Stimulated activated effector memory CD8-positive, alpha-beta T cell treated with anti-CD3 and anti-CD28 coated beads, Interleukin-12 subunit alpha, Interleukin-12 subunit beta, amount 100 ng/mL, for 72 hours (primary cell): ENCODE measurements at places on chromosomes 5 and 9.

DNA sequence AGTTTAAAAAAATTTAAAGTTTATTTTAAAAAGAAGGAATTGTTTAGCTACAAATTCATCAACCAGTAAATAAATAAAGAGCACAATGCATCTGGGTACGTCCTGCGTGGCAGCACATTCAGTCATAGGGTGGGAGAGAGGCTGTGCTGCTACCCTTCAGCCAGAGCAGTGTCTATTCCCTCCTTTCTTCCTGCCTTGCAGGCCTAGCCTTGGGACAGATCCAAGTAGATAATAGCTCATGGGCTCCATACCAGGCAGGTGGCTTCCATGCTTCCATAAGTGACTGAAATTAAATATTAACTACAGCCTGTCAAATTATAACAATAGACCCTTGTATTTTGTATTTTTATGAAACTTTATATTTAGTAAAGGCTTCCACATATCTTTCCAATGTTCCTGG, 408.3 kb upstream of the RGMB start:
- no peak for DNase-seq

DNA sequence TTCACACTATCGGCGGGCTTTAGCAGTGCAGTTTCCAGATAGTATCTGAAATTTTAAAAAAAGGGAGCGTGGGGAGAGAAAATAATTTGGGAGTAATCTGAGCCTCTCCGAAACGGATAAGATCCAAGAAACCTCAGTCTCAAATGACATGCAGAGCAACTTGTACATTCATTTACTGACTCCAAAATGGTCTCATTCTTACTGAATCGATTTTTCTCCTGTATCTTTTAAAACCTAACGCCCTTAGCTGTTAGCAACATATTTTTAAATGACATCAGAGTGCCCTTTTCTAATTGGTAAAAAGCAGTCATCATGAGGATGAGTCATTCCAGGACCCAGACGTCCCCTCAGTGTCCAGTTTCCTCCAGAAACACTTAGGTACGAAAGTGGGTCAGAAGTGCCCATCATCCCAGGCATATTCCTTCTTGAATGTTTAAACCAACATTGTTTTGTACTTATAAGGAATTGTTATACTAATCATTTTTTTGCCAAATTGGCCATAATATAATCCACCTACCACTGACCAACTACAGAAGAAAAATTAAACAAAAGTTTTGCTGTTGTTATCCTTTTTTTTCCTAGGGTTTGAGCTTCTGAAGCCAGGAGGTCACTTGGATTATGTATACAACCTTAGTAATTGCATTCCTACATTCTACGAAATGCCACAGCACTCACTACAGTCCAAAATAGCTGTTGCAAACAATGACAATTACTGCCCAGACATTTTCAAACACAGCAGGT, 354.4 kb downstream of the ADAMTS6 start:
- DNase-seq: no peak

DNA sequence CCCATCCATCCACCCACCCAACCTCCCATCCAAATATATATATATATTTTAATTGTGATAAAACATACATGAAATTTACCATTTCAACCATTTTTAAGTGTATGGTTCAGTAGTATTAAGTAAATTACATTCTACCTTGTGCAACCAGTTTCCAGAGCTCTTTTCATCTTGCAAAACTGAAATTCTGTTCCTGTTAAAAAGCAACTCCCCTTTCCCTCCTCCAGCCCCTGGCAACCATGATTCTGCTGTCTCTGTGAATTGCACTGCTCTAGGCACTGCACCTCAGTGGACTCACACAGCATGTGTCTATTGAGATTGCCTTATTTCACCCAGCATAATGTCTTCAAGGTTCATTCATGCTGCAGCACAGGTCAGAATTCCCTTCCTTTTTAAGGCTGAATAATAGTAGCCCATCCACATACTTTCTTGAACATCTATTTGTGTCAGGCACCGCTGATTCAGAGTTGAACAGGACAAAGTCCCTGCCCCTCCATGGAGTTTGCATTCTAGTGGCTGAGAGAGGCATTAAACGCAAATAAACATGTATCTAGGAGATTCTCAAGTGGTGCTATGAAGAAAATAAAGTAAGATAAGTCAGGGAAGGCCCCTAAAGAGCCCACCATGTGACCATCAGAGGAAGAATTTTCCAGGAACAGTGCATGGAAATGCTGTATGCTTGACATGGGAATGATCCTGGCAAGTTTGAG, 24.0 kb downstream of the CSF1R start:
- no peak for DNase-seq

GRCh38 chr9:98724810-98725530, 16.2 kb upstream of the GABBR2 start:
- DNase-seq: no peak

DNA sequence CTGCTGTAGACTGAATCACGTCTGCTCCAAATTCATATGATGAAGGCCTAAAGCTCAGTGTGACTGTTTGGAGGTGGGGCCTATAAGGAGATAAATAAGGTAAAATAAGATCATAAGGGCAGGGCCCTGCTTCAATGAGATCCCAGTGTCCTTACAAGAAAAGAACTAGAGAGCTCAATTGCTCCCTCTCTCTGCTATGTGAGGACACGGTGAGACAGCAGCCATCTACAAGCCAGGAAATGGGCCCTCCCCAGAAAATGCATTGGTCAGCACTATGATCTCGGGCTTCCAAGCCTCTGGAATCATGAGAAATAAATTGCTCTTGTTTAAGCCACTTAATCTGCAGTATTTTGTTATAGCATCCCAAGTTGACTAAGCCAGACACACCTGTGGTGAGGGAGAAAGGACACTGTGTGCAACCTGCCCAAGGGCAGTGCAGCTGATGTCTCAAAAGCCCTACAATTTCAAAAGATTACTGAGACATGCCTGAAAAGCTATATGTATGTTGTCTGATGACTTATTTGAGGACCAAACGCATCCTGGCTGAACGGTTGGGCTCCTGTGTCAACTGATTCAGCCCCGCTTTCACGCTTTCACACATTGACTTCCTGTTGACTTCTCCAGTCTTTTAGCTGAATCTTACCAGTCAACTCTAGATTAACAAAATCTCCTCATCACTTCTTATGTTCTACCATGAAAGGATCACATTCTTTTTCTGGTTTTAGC, 13.2 kb downstream of the GZMK start:
- DNase-seq: peak; percentile 45

GRCh38 chr9:34035656-34036055, 13.0 kb downstream of the UBAP2 start:
- no peak for DNase-seq

GRCh38 chr5:109060378-109061025, 312.8 kb downstream of the FER start:
- DNase-seq: no peak

DNA sequence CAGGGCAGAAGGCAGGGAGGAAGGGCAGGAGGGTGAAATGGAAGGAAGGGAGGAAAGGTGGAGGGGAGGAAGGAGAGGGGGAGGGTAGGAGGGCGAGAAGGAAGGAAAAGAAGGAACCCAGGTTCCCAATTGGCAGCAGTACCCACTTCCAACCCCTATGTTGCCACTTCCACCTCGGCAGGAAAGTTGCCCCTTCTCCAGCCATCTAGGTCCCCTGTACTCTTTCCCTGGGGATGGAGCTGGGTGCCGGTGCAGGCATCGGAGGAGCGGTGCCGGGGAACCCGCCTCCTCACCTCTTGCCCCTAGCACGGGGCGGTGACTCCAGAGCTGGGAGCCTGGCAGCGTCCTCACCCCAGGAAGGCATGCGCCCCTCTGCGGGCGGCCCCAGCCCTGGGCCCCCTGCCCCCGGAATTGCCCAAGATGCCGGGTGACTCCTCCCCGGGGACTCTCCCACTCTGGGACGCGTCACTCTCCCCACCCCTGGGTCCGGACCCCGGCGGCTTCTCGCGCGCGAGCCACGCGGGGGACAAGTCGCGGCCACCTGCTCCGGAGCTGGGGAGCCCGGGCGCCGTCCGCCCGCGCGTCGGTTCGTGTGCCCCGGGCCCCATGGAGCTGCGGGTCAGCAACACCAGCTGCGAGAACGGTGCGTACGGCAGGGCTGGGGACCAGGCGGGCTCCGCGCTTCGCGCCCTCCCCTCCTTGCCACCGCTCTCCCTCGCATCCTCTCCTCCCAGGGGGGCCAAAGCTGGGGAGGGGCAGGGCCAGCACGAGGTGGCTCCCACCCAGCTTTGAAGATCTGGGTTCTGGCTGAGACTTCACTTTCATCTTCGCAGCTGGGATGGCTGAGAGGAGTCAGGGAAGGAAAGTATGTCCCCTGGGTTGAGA, at the start of gene NIPAL4:
NIPAL4 (plus strand) TSS at position 499 of the 885 bp plus-strand sequence; CDS start at position 607, 108 bp downstream.
- no peak for DNase-seq

- DNase-seq: no peak
Observed at GRCh38 chr9:124765439-124765835, 5.7 kb downstream of the NR6A1 start.

DNA sequence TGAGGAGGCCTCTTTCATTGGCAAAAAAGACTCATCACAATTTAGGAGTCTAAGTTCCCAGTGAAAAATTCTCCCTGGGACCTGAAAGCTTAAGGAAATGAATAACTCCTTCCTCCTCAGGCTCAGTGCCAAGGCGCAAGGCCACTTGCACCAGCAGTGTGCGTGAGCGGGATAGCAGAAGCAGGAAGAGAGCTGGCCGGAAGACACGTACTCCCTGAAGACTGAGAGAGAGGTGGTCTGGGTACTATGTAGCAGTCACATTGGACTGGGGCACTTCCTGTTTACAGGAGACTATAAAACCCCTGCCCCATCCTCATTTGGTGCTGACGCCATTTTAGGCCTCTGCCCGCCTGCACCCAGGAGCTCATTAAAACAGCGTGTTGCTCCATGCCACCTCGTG, 66.3 kb upstream of the IL33 start:
- no peak for DNase-seq

GRCh38 chr9:72952381-72952690, 517 bp downstream of the ALDH1A1 start:
- no peak for DNase-seq

- peak; percentile 40 for DNase-seq
Observed at GRCh38 chr5:136087961-136088871, 44.4 kb upstream of the SMAD5 start.

GRCh38 chr9:132214027-132214622, 52.3 kb downstream of the NTNG2 start:
- DNase-seq: no peak

DNA sequence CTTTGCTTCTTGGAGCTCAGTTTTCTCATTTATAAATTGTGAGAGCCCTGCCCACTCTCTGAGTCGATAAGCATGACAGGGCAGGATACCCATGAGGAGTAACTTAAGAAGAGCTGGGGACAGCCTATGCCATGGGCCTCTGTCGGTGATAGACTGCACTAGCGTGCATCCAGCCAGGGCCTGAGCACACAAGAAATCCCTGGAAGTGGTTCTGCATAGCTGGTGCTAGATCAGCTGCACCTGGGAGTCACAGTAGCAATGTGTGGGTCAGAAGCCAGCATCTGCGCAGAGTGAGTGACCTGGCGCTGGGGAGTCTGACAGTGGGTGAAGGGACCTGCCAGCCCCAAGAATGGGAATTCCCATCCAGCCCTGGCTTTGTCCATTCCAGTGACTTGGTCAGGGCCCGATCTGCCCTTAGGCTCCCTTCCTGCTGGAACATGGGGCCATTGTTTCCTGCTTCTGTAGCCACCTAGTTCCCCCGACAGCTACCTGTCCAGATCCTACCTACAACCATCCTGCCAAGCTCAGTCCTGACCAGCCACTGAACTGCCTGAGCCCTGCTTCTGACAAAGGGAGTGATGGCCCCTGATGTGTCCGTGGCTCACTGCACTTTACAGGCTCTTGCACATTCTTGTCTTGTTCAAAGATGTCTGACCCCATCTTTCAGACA, 35.9 kb upstream of the NANS start:
- DNase-seq: no peak

GRCh38 chr5:57817924-57818323, 335.3 kb upstream of the ACTBL2 start:
- no peak for DNase-seq

DNA sequence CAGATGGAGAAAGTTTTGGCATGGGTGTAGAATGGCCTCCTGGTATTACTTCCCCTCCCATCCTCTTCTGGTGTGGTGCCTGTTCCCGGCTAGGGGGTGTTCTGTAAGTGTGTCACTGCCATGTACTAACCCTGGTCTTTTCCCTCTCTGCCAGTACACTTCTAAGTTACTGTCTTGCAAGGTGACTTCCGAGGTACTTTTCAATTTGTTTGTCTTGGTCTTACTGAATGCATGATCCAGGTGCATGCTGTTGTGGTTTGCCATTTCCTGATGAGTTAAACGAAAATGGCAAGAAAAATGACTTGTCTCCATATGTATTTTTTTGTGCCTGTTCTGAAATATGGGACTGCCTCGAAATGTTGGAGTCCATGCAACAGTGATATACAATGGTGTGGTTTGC, 46.0 kb downstream of the C9orf152 start:
- no peak for DNase-seq

DNA sequence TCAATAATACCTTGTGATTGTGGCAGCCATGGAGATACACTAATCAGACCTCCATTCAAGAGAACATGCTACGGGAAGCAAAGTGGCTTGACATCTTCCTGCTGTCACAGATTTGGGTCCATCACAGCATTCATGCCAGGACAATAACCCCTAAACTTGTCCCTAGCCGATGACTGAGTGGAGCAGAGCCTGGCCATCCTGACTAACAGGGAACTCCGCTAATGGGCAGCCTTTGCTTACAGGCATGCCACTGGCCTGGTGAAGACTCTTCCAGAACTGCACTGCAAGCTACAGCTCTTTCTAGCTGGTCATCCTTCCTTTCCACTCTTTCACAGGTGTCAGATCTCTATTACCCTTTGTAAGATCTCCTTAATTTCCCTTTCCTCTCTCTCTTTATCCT, 16.0 kb downstream of the FAM174A start:
- DNase-seq: no peak

DNA sequence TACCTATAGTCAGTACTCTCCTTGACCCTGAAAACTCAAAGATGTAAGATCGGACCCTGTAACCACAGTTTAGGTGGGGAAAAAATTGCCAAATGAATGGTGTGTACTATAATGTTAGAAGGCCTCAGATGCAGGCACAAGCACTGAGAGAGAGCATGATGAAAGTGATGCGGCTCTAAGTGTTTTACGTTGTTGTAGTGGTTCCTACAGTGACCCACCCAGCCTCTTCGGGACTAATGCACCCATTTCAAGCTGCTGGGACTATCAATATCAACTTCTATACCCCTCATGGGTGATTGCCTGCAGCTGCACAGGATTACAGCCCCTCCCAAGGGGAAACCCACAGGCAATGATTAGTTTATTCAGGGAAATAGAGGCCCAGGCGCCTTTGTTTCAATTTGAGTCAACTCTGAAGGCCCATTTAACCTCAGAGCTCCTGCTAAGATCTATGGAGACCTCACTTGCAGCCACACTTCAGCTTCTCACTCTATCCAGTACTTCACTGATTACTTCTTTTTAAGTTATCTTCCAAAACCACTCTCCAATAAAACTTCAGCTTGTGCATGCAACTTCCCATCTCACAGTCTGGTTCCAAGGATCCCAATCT, 340.7 kb downstream of the NR2F1-AS1 start:
- no peak for DNase-seq

DNA sequence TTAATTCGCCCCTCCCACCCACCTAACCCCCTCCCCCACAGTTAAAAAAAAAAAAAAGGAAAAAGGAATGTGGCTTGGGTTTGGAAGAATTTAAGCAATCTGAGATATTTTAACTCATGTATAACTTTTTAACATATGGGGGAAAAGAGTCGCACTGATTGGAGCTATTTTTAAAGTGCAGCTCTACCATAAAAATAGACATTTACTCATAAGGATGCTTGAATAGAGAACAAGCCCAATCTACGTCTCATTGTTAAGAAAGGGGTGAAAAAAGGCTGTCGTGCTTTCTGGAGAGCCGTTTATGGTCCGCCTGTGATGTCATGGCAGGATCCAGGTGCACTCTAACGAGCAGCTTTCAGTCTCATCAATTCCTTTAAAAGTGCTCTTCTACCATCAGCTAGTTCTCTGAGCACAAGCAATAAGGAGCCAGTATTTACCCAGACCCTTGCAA, 142.4 kb downstream of the ELAVL2 start:
- no peak for DNase-seq
